WERI-Rb-1 (cell line): ENCODE measurements at places on chromosomes 11 and 22.

- DNase-seq, result peak; percentile 63
These were observed 64.1 kb downstream of the ME3 start for GRCh38 chr11:86608251-86608799.

DNA sequence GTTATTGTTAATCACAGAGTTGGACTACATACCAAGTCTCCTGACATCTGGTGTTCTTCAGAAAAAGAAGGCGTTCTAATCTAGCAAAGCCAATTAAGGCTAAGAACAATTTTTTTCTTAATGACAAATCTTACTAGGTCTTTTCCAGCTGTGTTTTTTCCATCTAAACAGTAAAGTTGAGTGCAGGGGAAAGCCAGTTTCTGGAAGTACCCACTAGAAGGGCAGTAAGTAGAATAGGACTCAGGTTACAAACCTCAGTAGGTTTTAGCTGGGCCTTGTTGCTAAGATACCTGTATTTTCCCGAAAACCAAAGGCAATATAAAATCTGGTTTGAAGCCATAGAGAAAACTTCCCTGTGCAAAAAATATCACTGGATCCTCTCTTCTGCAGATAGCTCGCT lies 351.9 kb downstream of the ETS1 start:
- DNase-seq, result no peak

DNA sequence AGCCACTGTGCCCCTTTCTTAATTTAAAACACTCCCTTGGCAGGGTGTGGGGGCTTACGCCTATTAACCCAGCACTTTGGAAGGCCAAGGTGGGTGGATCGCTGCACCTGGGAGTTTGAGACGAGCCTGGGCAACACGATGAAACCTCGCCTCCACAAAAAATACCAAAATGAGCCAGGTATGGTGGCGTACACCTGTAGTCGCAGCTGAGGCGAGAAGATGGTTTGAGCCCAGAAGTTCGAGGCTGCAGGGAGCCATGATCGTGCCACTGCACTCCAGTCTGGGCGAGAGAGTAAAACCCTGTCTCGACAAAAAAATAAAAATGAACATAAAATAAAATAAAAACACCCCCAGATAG lies 45.0 kb downstream of the LINC01488 start:
- DNase-seq, result no peak

GRCh38 chr11:37505406-37505805 lies 907.4 kb upstream of the RAG2 start:
- no peak for DNase-seq

- peak; percentile 65 for DNase-seq
These were observed at the start of gene SHISA8 for GRCh38 chr22:41915035-41915785. Gene SHISA8 (minus strand): TSS chr22:41915074. CDS start chr22:41914667, 407 bp downstream.

DNA sequence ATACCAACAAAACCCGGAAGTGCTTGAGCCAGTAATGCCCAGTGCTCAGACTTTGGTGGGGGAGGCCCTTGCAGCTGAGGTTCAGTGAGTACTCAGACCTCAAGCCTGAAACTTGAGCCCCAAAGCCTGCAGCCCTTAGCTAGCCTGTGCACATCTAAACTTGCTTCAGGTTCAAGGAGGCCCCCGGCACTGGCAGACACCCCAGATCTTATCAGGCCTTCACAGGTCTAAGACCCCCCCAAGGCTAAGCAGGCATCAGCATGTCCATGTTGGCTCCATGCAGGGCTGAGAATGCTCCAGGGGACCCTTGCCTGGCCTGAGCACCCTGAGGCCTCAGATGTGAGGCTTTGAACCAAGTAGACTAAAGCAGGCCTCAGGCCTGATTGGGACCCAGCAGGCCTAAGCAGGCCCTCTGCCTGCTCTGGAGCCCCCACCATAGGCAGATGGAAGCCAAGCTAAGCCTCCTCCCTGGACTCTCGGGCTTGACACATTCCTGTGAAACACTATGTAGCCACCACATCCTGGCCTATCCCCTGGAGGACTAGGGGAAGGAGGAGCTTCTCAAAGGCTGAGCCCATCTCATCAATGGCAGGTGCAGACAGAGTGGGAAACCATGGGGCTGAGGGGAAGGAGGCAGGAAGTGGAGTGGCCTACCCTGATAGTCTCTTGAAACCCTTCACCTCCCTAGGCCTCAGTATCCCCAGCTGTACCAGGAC lies 1.2 kb upstream of the CASTOR1 start:
- peak; percentile 63 for DNase-seq

- no peak for DNase-seq
These were observed 440 bp upstream of the SLC25A45 start for GRCh38 chr11:65382804-65383368.

- no peak for DNase-seq
These were observed 76.0 kb downstream of the EXT2 start for GRCh38 chr11:44171518-44171917.

- DNase-seq, result no peak
These were observed 134.1 kb downstream of the CASP12 start for GRCh38 chr11:104763930-104764709.

DNA sequence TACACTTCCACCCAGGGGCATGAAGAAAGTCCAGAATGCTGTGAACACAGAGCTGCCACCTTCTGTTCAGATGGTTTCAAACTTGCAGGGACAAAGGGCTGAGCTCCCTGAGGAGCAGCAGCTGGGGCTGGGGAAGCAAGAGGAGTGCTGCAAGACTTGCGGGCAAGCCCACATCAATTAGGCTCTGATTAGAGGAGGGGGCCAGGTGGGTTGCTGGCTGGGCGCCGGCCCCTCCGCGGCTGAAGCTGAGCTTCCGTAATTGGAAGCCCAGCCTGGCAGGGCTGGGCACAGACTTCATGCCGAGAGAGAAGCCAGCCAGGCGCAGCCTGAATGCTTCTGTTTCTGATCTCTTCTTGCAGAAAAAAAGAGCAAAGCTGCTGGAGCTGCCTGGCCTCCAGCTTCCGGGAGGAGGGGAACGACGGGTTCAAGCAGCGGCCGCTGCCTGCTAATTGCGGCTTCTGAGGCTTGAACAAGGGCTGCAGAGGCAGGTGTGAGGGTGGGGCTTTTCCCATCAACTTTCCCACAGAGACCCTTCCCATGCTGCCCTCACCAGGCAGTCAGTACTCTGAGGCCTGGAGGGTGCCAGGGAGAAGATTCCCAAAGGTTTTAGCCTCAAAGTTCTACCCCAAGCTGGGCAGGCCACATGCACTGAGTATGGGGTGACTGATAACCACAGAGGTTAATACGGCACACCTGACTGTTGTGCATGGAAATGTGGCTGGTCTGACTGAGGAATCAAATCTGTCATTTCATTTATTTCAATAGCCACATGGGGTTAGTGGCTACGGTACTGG lies 91.1 kb upstream of the LMO1 start:
- peak; percentile 68 for DNase-seq

DNA sequence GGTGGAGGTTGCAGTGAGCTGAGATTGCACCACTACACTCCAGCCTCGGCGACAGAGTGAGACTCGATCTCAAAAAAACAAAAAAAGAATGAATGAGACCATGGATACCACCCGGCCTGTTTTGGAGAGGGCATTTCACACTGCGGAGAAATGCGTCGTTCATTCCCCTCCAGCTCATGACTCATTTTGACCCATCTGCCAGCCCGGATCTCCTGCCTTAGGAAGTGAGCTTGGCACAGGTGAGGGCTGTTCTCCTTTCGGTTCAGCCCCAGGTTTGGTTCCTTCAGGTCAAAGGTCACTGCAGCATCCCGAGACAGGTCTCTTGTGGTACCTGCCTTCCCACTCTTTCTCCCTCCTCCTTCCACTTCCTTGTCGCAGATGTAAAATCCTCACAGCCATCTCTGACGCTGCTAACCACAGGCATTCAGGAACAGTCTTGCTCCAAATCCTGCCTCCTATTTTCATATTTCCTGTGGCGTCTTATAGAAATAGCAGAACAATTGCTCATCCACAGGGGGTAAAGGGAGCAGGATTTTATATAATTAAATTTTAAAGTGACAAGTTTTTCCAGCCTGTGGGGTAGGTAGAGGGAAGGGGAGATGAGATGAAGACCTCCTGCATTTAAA lies 517.9 kb downstream of the NTM start:
- no peak for DNase-seq

DNA sequence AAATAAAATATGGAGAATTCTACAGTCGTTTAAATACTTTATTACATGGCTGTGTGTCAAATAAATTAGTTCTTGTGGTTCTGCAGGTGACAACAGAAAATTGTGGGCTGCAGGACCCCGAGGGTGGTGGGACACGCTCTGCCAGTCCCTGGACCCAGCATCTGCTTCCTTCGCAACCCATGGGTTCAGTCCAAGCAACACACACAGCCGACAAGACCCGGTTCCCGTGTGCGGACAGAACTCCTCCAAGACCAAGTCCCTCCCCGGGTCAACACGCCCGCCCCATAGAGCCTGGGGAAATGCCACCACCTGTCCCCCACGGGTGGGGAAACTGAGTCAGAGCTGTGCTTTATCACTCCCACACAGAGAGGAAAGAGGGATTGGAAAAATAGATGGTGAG lies 238.9 kb downstream of the BRD1 start:
- no peak for DNase-seq

GRCh38 chr11:65882120-65883057 lies 2.8 kb downstream of the CTSW start:
- DNase-seq, result no peak

DNA sequence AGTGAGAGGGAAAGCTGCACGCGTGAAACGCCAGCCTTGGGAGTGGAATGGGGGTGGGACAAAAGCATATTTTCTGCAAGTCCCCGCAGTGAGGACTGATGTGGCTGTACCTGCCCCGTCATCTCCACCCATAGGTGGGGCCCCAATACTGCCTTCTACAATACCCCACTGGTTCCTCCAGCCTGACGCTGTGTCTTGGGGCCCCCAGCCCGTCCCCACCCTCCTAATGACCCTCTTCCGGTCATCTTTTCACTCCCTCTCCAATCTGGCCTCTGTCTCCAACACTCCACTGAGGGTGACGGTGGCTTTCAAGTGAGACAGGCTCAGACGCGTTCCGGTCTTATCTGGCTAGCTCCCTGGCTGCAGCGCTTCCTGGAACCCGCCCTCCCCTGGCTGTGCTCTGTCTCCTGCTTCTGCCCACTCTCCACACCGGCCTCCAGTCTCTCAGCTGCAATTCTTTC lies 104.2 kb downstream of the MICAL3 start:
- DNase-seq, result peak; percentile 48

DNA sequence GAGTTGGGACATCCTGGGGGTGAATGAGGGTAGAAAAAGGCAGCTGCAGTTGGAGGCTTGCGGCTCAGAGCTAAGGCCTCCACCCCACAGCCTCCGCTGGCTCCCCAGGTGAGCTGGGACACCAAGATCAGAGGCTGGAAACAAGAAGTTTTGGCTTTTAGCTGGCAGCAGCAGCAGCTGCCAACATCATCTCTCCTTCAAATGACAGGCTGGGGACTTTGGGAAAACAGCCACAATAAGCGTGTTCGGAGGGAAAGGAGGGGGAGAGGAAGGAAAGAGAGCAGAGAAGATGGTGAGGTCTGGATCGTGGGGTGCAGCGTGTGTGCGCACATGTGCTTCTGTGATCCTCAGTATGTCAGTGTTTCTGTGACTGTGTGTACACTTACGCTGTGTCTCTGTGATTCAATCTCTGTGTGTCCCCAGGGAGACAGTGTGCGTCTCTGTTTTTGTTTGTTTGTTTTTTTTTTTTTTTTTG lies 62.0 kb upstream of the RASD2 start:
- DNase-seq, result no peak

DNA sequence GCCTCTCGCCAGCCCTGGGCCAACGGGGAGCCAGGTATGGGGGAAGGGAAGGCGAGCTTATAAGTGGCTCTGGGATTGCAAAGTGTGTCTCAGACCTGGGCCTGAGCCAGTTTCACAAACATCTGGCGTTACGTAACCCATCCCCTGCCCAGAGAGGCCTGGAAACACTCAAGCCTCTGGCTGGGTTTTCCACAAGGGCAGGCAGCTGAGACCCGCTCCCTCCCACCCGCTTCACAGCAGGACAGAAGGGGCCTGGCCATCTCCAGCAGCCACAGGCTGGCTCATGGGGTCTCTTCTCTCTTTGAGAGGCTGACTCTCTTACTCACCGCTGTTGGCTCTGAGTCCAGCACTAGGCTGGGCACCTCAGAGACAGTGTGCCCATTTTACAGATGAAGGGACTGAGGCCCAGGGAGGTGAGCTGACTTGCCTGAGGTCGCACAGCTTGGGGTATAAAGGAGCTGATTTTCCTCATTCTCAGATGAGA lies 44.5 kb downstream of the TRIOBP start:
- DNase-seq, result no peak

- DNase-seq, result no peak
These were observed 81.8 kb downstream of the KCNC1 start for GRCh38 chr11:17816232-17816931.

DNA sequence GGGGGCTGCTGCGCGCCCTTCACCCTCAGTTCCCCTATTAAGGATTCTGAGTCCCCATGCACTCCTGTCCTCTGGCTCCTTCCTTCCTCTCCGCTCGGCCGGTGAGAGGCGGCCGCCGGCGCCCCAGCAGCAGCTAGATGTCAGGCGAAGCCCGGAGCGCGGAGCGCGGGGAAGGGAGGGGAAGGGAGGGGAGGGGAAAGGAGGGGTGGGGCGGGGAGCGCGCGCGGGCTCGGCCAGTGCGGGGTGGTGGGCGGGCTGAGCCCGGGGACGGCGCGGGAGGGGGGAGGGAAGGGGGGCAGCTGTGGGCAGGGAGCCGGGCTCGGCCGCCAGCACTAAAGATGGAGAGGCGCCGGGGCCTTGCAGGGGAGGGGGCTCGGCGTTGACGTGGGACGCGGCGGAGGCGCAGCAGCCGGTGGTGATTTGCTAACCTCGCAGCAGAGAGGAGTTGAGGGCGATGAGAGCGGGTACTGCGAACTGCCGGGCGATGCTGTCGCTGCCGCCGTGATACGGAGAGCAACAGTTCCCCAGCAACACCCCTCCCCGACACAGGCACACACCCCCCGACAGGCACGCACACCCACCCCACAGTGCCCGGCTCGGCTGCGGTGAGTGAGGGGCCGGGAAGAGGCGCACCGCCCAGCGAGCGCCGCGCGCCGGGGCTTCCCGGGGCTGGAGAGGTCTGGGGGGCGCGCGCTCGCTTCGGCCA lies at the start of gene ZBTB16:
TSS of gene ZBTB16 (plus strand) at position 434 of the 706 bp plus-strand sequence. CDS start 3,590 bp downstream, outside the sequence.
- DNase-seq, result peak; percentile 47
